Thoracic aorta endothelial cell (primary cell): ENCODE measurements at places on chromosomes 7 and 10. TPM values are rescaled to one million over a fixed set of nuclear protein-coding genes. Genes with fewer than 3 reads are reported as not detected.

The CDK1 gene
- total RNA-seq, result 88.0 and 155 TPM in 2 replicates

The GPR85 gene
- 0.53 and 6.2 TPM in 2 replicates for total RNA-seq

The IDE gene
- 58.4 and 70.3 TPM in 2 replicates for total RNA-seq

The CELF2 gene
- 19.5 and 27.5 TPM in 2 replicates for total RNA-seq

The SPDYE9 gene
- total RNA-seq, result not detected in 2 replicates

The NANOS1 gene
- 0.07 and 0.27 TPM in 2 replicates for total RNA-seq

The ASZ1 gene
- not detected in 2 replicates for total RNA-seq

The MALRD1 gene
- total RNA-seq, result not detected in 2 replicates

The ZNHIT1 gene
- 84.6 and 103 TPM in 2 replicates for total RNA-seq

The PRLHR gene
- total RNA-seq, result not detected in 2 replicates

The POU6F2 gene
- not detected in 2 replicates for total RNA-seq

The IQUB gene
- total RNA-seq, result 0.43 and 0.53 TPM in 2 replicates

The DLX5 gene
- not detected in 2 replicates for total RNA-seq

The KIAA1217 gene
- total RNA-seq, result 4.5 and 5.0 TPM in 2 replicates

The DNAJC12 gene
- 0.14 and 0.53 TPM in 2 replicates for total RNA-seq
